ENCODE measurements at places on chromosomes 12 and 14.
A peak's percentile ranks its signal among the peaks of the same experiment; 100 is the strongest.

GRCh38 chr12:46946137-46946536, 120.3 kb upstream of the SLC38A4 start:
- peak; percentile 94 for DNase-seq

DNA sequence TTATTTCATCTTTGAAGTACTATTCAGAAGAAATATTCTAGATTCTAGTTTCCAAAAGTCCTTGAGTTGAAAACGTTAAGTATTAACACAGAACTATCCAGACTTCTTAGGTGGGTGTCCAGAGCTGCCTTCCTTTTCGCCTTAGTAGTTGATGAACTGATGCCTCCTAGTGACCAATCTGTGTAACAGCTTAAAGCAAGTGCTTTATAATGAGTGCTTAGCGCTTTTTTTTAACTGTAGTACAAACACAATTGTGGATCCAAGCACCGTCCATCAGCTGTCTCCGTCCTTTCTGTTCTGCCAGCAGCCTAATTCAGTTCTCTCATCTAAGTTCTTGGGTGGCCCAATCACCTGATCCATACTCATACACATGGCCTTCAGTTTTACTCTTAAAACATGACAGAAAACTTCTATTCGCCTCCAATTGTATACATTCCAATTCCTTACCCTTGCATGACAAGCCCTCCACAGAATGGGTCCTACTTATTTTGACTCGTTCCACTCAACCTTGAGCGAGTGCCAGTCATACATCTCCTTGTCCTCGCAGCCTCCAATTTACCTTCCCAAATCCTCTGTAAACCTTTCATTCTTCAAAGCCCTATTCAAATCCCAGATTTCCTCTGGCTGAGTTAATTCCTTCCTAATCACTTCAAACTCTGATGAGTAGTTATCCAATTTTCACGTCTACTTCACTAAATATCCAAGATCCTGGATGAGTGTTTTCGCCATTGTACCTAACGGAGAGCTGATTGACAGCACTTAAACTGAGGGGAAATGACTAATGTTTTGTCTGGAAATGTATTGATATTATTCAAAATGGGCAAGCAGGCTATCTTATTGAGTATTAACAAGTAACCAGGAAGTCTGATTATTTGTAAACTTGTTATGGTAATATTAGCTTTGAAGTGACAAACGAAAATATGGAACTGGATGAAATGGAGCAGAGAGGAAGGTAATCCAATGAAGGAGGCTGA, 5.8 kb upstream of the PHLDA1 start:
- peak; percentile 89 for DNase-seq

GRCh38 chr14:24147761-24148428, 597 bp downstream of the RNF31 start:
- peak; percentile 30 for DNase-seq

DNA sequence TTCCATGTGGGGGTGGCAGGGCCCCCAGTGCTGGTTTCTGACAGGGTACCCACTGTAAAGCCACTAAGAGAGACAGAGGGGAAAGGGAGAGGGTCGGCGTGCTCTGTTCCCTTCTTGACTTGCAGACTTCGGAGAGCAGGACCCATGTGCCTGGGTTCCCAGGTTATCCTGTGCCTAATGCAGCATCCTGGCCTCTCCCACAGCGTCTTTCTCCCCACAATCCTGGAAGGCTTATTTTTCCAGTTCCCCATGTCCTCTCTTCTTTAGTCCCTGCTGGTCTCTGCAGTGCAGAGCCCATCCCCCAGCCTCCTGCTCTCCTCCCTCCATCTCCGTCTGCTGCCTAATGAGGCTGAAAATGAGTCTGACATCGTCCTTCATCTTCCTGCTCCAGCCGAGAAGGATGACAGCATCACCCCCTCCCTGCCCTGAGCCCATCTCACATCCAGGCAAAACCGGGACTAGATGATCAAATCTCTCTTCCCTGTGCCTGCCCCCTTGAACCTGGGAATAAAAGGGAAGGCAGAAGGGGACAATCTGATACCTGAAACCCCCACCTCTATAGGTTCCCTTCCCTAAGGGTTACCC, 15.1 kb downstream of the CALCOCO1 start:
- no peak for DNase-seq

DNA sequence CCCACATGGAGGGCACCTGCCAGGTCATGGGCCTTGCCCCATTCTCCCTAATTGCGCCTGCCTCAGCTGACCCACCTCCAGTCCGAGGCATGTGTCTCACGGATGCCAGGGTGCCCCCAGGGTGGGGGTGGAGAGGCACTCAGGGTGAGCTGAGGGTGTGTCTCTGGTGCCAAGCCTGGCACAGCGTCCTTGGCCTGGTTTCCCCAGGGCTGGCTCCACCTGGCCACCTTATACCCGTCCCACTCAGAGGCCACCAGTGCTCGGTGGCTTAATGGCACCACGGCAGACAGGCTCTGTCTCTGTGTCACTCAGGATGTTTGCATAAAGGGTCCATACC, 33.6 kb upstream of the TDRD9 start:
- no peak for DNase-seq

DNA sequence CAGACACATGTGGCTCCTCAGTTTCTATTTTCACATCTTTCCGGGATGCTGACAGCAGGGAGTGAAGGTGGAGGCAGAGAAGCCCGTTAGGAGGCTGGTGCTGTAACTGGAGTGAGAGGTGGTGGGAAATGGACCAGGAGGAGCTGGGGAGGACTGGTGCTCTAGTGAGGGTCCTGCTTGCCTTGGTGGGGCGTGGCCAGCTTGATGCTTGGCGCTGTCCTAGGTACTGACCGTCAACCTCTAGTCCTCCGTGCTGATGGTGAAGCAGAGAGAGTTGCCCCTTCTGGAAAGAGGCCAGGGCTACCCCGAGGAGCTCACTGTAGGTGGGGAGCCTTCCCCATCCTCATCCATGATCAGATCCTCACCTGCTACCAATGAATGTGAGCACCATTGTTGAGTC, 1.4 kb downstream of the TRMT61A start:
- DNase-seq = peak; percentile 55

- DNase-seq = no peak
These were observed 361.6 kb downstream of the AEBP2 start for GRCh38 chr12:19800884-19801283.

DNA sequence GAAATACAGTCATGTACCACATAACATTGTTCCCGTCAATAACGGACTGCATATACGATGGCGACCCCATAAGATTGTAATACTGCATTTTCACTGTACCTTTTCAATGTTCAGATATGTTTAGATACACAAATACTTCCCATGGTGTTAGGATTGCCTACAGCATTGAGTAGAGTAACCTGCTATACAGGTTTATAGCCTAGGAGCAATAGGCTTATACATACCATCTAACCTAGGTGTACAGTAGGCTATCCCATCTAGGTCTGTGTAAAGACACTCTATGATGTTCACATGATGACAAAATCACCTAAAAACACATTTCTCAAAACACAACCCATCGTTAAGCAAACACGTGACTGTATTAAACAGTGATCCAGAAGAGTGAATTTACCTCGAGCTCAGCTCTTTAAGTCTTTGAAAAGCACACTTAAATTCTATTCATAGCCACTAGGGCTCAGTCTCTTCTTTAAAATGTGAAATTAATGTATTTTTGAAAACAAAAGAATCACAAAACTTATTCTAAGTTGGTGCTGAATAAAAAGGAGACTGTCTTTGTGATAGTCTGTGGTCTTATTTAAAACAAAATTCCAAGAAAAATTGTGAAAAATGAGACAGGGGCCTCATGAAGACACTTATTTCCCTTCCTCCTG, 239.1 kb upstream of the ARID2 start:
- DNase-seq = no peak

- DNase-seq = no peak
These were observed 268.2 kb downstream of the ALG10 start for GRCh38 chr12:34290381-34290995.

DNA sequence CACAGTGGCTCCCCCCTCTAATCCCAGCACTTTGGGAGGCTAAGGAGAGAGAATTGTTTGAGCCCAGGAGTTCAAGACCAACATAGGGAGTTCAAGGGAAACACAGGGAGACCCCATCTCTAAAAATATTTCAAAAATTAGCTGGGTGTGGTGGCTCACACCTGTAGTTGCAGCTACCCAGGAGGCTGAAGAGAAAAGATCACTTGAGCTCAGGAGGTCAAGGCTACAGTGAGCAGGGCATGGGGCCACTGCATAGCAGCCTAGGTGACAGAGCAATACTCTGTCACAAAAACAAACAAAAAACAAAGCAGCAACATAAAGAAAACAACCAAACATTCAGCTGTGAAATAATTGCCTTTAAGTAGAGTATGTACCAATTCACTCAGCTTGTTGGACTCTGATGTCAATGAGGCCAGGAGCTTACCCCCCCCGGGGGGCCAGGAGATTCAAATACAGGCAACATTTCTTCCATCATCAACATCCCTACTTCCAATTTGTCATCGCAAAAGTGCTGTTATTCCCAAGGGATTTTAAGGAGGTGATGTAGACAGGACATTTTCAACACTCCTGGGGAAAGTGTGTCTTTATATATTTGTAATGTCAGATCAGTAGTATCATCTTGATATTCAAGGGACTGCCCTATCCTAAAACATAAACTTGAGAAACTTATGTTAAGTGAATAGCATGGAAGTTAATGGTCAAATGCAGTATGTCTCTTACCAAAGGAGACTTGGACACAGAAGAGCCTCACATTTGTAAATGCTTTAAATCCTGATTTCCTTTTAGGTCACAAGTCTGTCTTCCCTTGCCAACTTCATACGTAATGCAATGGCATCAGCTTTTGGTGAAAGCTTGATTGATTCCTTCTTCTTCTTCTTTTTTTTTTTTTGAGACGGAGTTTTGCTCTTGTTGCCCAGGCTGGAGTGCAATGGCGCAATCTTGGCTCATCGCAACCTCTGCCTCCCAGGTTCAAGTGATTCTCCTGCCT, 40.6 kb upstream of the AEBP2 start:
- DNase-seq = no peak

DNA sequence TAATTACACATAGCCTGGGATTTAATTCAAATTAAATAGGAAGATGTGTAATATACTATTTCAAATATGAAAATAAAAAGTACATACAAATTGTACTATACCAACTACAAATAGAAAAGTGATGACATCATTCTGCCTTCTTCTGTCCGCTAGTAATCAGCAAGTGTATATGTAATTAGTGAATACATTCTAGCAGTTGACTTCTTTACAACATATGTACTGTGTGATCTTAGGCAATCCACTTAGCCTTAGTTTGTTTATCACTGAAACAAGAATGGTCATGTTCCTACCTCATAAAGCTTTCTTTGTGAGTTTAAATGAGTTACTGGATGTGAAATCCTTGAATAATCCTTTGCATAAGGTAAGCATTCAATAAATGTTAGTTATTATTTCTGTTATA, 7.8 kb upstream of the LUM start:
- no peak for DNase-seq

Measured in ELR (cell line).